ENCODE measurements at places on chromosomes 7 and 10. TPM values are rescaled to one million over a fixed set of nuclear protein-coding genes. Genes with fewer than 3 reads are reported as not detected.
A peak's percentile ranks its signal among the peaks of the same experiment; 100 is the strongest.

- DNase-seq: no peak
- no peaks in the 10 kb centered on the region for H3K27me3 ChIP-seq
Measured at GRCh38 chr7:148723846-148724245, 25.1 kb downstream of the CUL1 start.

DNA sequence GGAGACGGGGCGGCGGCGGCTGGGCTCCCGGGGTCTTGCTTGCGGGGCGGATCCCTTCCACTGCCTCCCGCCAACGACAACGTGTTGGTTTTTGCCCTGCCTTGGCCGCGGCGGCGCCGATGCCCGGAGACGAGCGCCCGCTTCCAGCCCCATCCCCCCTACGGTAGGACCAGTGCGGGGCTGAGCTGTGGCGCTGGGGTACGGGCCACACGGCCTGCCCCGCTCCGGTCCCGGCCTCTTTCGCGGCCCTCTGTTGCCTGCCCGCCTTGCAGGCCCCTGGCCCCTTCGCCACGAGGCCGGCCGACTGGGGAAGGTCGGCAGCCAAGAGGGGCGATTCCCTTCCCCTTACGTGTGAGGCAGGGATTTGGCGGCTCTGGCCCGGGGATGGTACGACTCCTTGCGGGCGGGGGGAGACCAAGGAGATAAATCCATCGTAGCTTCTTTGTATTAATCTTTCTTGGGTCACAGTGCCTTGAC is 488 bp downstream of the EIF4H start:
- DNase-seq: no peak
- peaks cover 25% of the 10 kb centered on the region for H3K36me3 ChIP-seq
- peak overlapping the region; percentile 90 for H3K27ac ChIP-seq

- no peak overlapping the region for H3K27ac ChIP-seq
- no peaks in the 10 kb centered on the region for H3K27me3 ChIP-seq
- H3K4me1 ChIP-seq: peaks cover 66% of the 10 kb centered on the region
- no peak overlapping the region for H3K4me3 ChIP-seq
- peaks cover 58% of the 10 kb centered on the region for H3K36me3 ChIP-seq
- DNase-seq: no peak
Measured at GRCh38 chr10:61973169-61973568, 71.7 kb downstream of the ARID5B start.

GRCh38 chr10:6416892-6417512 is 163.1 kb downstream of the PRKCQ start:
- no peak for DNase-seq
- H3K36me3 ChIP-seq: peaks cover 5% of the 10 kb centered on the region
- H3K4me3 ChIP-seq: no peak overlapping the region
- no peak overlapping the region for H3K27ac ChIP-seq

DNA sequence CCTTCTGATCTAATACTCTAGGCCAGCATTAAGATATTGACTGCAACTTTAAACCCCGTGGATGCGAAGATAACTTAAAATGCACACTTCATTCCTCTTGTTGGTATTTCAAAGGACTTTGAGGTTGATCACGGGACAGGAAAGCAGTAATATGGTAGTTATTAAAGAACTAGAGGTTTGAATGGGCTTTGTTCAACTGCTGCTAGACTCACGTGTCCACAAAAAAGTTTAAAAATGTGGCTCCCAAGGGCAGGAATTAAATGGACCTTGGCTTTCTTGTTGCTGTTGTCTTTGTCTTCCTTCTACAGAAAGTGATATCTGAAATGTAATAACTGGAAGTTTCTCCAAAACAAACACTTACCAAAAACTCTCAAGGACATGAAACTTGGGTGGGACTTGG is 186.3 kb downstream of the XPNPEP1 start:
- no peak overlapping the region for H3K27ac ChIP-seq
- DNase-seq: no peak
- peaks cover 1% of the 10 kb centered on the region for H3K27me3 ChIP-seq
- H3K36me3 ChIP-seq: no peaks in the 10 kb centered on the region
- no peak overlapping the region for H3K4me3 ChIP-seq

GRCh38 chr7:108973075-108973474 is 403.4 kb downstream of the DNAJB9 start:
- no peaks in the 10 kb centered on the region for H3K4me1 ChIP-seq
- H3K27me3 ChIP-seq: no peaks in the 10 kb centered on the region
- no peak for DNase-seq
- no peak overlapping the region for H3K4me3 ChIP-seq

GRCh38 chr10:2968401-2969058 is 98.8 kb upstream of the PFKP start:
- H3K27me3 ChIP-seq: no peaks in the 10 kb centered on the region
- H3K4me1 ChIP-seq: no peaks in the 10 kb centered on the region
- H3K27ac ChIP-seq: no peak overlapping the region
- DNase-seq: no peak
- H3K36me3 ChIP-seq: no peaks in the 10 kb centered on the region
- H3K4me3 ChIP-seq: no peak overlapping the region

DNA sequence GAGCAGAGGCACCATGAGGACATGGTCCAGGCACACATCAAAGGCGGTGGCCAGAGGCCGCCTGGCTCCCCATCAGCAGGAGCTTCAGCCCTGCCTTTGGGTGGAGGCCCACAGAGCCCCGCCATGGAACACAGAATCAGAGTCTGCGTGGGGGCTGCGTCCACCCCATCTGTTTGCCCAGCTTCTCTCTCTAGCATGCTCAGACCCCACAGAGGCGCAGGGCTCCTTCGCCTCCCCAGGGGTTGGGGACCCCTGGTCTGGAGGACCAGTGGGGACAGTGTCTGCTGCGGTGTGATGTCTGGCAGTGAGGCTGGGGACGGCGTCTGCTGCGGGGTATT is 321.9 kb downstream of the PTPRN2 start:
- H3K4me1 ChIP-seq: no peaks in the 10 kb centered on the region
- no peaks in the 10 kb centered on the region for H3K27me3 ChIP-seq
- H3K27ac ChIP-seq: no peak overlapping the region
- no peak for DNase-seq

GRCh38 chr10:32299354-32299980 is 47.5 kb downstream of the EPC1 start:
- peaks cover 31% of the 10 kb centered on the region for H3K4me1 ChIP-seq
- H3K27me3 ChIP-seq: no peaks in the 10 kb centered on the region
- no peak for DNase-seq

DNA sequence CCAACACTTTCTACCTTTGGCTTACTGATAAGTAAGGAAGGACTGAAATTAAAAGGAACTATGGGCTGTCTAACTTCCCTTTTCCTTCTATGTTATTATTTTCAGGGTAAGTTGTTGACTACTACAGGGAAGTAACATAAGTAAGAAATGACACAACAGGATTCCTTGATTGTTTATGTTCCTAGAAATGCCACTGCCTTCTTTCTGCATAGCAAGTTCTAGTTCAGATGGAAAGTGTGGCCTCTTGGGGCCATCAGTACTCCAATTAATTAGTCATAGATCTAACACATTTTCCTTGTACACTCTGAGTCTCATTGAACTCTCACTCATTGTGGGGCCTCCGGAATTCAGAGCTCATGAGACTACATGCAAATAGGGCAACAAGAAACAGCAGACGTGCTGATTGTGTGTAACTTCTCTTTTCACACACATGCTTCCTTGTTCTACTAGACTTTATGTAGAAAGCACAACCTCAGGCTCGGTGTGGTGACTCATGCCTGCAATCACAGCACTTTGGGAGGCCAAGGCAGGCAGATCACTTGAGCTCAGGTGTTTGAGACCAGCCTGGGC is 35.3 kb upstream of the HIBADH start:
- DNase-seq: no peak
- H3K27ac ChIP-seq: no peak overlapping the region
- H3K27me3 ChIP-seq: peaks cover 5% of the 10 kb centered on the region
- no peaks in the 10 kb centered on the region for H3K36me3 ChIP-seq
- H3K4me1 ChIP-seq: no peaks in the 10 kb centered on the region

DNA sequence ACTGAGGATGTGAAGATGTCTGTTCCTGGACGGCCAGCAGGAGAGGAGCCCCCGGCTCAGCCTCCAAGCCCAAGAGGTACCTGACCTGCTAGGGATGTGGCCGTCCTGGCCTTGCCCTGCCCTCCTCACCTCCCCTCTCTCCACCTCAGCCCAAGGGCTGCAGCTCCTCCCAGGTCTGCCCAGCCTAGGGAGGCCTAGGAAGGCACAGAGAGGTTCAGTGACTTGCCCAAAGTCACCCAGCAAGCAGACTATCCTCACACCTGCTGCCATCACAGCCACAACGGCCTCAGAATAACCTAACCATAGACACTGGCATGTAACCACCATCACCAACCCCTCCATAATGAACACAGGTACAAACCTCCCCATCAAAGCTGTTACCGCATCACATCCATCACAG is 38.7 kb upstream of the LRRC18 start:
- no peaks in the 10 kb centered on the region for H3K36me3 ChIP-seq
- H3K4me1 ChIP-seq: no peaks in the 10 kb centered on the region
- no peak for DNase-seq
- no peak overlapping the region for H3K4me3 ChIP-seq
- H3K27me3 ChIP-seq: peaks cover 2% of the 10 kb centered on the region

DNA sequence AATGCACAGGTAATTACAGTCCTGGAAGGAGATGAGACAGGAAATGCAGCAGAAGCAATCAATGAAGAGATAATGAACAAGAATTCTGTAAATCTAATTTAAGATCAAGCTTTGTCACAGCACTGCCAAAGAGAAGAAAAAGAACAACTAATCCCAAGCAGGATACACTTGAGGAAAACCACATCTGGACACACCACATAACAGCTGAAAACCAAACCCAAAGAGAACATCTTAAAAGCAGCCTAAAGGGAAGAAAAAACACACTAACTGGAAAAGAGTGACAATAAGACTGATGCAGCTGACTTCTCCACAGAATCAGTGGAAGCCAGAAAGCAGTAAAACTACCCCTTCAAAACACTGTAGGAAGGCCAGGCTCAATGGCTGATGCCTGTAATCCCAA is 10.2 kb downstream of the CYTH3 start:
- H3K27me3 ChIP-seq: peaks cover 50% of the 10 kb centered on the region
- H3K36me3 ChIP-seq: no peaks in the 10 kb centered on the region
- H3K27ac ChIP-seq: no peak overlapping the region
- H3K4me1 ChIP-seq: peaks cover 10% of the 10 kb centered on the region

Gene BUD23
- 138 TPM for total RNA-seq

Gene CYP26C1
- not detected for total RNA-seq

Gene PTF1A
- not detected for total RNA-seq

Gene ZNF25
- 8.1 TPM for total RNA-seq

Gene CCSER2
- total RNA-seq: 53.6 TPM

Gene ACSM6
- not detected for total RNA-seq

Gene ADK
- total RNA-seq: 47.4 TPM

Gene ETV1
- not detected for total RNA-seq

Gene RBP4
- total RNA-seq: not detected

Gene SAMD9
- 11.8 TPM for total RNA-seq

Gene GNAI1
- total RNA-seq: 5.3 TPM

Gene CALCR
- not detected for total RNA-seq

Gene AKR1C4
- total RNA-seq: not detected
